ENCODE measurements at places on chromosomes 7 and 10.

DNA sequence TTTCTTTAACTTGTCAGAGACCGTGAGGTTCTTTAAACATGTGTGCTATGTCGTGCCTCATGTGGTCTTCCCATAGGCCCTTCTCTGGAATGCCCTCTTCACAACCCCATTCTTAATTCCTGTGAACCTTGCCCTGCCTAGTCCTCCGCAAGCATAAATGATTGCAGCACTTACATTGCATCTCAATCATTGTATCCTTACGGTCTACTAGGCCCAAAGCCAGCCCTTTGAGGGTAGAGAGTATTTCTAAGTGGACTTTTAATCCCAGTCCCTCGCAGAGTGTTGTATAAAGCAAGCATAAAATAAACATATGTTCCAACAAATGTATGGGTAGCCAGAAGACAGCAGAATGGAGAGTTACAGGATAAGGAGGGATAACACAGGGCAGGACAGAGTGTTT lies 92.1 kb upstream of the FAM133B start:
- DNase-seq = no peak

DNA sequence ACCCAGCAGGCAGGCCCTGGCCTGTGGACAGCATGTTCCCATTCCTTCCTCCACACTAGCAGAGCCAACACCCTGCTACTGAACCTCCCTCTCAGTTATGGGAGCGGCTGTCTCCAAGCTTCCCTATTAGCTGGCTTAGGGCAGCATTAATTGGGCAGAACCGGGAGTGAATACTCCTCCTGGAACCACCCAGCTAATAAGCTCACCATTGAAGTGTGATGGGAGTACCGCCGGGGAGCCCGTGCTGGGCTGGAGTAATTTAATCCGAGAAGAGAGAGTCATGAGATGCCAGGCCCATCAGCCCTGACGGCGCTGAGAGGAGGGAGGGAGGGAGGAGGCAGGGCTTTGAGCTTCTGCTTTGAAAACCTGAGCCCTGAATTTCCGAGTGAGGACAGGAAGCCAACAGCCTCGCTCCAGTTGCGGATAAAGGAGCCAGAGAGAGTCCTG lies 31.8 kb upstream of the ELFN1 start:
- no peak for DNase-seq

GRCh38 chr10:112793202-112793921 lies 156.7 kb upstream of the TCF7L2 start:
- DNase-seq = no peak

DNA sequence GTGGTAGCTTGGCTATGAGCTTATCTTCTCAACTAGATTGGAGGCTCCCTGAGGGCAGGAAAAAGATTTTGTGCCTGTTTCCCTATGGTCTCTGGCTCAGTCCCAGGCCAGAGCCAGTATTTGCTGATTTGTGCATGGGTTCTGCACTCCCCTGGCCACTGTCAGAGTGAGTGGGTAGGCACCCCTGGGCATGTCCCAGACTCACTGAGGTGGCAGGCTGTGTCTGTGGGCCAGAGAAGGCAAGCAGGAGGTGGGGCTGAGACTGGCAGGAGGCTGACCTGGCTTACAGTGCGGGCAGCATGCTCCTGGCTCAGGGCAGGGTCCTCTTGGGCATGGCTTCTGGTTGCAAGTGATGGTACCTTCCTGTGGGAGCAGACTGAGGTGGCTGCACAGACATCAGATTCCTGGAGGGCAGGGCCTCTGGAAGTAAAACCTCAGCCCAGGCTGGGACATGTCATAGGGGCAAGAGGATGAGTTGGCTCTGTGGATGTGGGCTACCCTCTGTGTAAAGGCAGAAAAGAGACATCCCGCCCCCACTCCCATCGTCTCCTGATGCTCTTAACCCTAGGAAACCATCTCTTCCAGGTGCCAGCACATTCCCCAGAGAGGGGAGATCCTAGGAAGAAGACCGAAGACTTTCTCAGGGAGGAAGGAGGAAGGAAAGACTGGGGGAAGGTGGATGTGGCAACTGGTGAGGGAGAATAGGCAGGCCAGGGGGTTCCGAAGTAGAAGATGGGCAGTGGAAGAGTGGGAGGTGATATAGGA lies 4.3 kb downstream of the KCP start:
- DNase-seq = no peak

DNA sequence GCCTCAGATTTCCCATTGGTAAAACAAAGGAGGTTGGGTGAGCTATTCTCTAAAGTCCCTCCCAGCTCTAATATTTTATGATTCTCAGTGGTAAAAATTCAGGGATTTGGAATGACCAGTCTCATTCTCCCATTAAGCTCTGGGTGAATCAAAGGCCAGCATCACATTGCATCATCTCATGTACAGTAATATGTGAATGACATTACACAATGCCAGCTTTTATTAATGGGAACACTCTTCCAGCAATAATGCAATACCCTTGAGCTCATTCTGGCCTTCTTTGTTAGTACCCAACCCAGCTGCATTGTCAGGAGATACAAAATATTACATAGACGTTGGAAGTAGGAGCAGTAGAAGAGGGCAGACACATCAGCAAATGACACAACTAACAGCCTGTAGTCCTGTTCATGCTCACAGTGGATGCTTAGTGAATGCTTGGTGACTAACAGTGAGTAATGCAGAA lies 100.0 kb upstream of the EGR2 start:
- DNase-seq = no peak

GRCh38 chr10:96690755-96691730 lies 29.3 kb downstream of the PIK3AP1 start:
- DNase-seq = no peak

DNA sequence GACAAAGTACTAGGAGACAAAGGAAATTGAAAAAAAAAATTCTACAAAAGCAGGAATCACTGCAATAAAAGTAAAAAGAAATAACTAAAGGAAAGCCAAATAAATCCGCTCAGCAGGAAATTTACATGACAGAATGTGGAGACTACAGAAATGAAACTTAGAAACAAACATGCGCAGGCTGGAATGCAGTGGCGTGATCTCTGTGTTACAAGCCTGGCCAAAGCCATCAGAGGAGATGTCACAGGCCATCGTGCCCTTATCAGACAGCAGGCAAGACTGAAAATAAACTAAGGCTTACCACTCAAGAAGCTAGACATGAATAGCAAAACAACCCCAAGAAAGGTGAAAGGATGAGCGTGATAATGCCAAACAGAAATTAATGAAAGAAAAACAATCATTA lies 6.3 kb upstream of the CAMK2B start:
- no peak for DNase-seq

GRCh38 chr10:69715156-69715898 lies 85.3 kb downstream of the FAM241B start:
- DNase-seq = no peak

- DNase-seq = no peak
Observed at GRCh38 chr10:23001901-23002516, 74.2 kb downstream of the ARMC3 start.

DNA sequence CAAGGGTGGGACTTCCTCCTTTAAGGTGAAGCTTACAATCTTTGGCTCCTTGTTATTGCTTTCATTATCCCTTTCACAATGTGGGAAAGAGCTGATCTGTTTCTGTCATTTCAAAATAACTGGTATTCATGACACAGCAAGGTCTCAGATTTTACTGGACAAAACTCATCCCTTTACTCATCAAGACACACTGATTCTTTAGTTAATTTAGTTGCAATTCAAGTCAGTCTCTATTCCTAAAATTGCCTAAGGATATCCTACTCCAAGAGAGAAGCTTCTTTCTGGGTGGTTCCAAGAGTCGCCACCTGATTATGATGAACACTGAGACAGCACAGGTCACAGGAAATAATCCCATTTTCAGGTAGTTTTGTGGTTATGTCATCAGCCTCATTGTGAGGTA lies 5.8 kb upstream of the PNLIPRP3 start:
- DNase-seq = no peak

GRCh38 chr10:26801831-26802230 lies 58.9 kb downstream of the ABI1 start:
- no peak for DNase-seq

DNA sequence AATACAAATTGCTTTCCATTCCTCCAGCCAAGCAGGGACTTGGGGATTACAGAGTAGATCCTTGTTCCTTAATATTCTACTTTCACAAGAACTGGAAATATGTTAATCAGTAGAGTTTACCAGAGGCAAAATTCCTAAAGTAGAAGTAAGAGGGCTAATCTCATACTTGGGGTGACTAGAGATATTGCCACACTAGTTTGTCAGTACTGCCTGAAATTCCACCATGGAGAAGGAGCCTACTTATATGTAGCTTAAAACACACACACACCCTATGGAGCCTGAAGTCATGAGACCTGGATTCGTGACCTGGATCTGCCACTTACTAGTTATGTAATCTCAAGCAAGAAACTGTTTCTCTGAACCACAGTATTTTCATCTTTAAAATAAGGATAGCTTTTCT lies 33.9 kb downstream of the STRIP2 start:
- no peak for DNase-seq

- DNase-seq = no peak
Observed at GRCh38 chr10:31770307-31770902, 158.2 kb downstream of the ARHGAP12 start.

DNA sequence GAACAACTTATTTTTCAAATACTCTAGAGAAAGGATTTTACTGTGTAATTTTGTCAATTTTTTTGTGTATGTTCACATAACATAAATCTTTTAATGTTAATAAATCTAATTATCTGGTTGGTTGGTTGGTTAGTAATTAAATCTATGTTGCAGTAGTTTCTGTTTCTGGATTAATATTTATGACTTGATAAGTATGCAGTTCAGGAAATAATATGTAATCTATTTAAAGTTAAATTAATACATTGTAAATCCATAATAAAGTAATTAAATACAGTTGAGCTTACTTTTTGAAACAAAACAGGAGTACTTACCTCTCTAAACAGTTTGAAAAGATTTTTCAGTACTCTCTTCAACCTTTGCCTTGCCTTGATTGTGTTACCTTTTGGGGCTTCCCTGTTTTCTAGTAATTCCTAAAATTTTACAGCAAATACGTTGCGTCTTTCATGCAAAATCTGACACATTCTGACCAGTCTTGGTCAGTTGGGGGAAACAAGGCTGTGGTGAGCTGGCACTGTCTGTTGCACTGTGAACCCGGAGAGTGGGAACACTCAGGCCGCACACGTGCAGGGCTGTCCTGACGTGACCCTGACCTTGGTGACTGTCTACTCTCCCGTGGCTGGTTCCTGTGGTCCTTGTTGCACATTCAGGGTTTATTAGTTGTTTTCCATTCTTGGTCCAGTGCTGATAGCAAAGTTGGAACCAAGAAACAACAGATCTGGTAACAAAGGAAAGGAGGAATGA lies 45.6 kb upstream of the FGL2 start:
- no peak for DNase-seq

DNA sequence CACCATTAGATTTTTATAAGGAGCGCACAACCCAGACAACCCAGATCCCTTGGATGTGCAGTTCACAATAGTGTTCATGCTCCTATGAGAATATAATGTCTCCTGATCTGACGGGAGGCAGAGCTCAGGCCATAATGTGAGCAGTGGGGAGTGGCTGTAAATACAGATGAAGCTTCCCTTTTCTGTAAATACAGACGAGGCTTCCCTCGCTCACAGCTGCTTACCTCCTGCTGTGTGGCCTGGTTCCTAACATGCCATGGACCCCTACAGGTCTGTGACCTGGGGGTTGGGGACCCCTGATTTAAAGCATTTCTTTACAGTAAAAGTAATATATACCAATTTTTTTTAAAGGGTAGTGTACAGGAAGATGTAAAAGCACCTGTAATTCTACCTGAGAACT lies 33.2 kb downstream of the HELLS start:
- no peak for DNase-seq

GRCh38 chr10:124106241-124106879 lies 13.0 kb upstream of the CHST15 start:
- DNase-seq = no peak

DNA sequence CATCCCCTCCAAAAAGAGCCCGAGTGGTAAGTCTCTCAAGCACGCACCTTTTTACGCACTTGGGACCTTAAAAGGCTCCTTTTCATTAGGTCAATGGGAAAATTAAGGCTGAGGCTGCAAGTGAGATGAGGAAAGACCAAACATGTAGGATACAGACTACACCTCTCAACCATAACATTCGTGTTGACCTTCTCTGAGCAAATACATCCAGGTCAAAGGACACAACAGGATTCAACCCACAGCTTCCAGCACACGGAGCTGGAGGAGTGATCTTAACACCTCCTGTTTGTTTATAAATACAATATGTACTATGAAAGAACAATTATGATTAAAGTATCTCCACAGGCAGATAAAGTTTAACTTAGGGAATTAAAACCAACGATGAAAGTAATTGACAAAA lies 9.7 kb downstream of the SFMBT2 start:
- DNase-seq = no peak

GRCh38 chr10:16001581-16001980 lies 141.3 kb upstream of the MINDY3 start:
- DNase-seq = no peak

- no peak for DNase-seq
Observed at GRCh38 chr10:697097-697875, 7.8 kb upstream of the DIP2C start.

DNA sequence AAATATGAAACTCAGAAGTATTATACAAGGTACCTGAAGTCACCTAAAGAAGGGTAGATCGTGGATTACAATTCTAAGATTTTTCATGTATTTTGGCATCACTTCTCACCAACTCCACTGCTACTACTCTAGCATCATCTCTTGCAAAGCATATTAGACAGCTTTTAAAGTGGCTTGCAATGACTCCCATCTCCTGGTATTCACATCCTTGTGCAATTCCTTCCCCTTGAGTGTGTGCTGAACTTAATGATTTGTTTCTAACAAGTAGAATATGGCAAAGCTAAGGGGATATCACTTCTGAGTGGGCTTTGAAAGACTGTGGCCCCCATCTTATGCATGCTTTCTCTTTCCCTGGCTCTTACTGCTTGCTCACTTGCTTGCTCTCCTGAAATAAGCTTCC lies 280.2 kb downstream of the SNX13 start:
- no peak for DNase-seq

DNA sequence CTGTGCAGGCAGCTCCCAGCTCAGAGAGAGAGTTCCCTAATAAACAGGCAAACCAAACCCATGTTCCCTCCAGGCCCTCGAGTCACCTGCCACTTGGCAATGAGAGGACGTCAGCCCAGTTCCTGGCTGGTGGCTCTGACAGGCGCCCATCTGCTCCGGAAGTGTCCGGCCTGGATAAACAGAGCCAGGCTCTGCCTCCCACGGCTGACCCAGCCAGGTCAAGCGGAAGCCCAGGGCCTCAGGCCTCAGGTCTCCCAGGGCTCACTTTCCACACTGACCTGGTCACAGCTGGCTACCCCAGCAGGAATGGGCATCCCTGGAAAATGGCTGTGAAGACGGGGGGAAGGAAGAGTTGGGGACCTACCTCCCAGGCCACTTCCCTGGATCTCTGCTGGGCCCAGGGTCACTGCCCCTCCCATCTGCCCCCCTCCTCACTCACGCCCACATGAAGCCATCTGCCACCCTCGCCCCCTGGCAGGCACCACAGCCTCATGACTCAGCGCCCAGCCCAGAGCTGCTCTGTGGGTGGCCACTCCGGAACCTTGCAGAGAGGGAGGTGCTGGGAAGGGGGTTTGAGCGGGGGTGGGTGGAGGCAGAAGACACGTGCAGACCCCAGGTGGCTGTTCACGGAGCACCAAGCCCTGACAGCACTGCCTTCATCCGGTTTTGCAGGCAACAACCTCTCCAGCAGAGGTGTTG lies 37.4 kb upstream of the DUSP5 start:
- no peak for DNase-seq

GRCh38 chr7:55591282-55591931 lies 19.1 kb upstream of the VOPP1 start:
- DNase-seq = no peak

Data from SK-N-MC (cell line).